ENCODE measurements at places on chromosomes 1 and 21. TPM values are rescaled to one million over a fixed set of nuclear protein-coding genes. Genes with fewer than 3 reads are reported as not detected.

OXCT2 gene
- total RNA-seq = 6.3 TPM

AADACL4 gene
- not detected for total RNA-seq

PLEKHA6 gene
- total RNA-seq = 91.6 TPM

VPS72 gene
- 23.6 TPM for total RNA-seq

GRIK3 gene
- 0.18 TPM for total RNA-seq

ASAP3 gene
- 33.5 TPM for total RNA-seq

HMGCS2 gene
- total RNA-seq = 10.9 TPM

CAPN9 gene
- 23.7 TPM for total RNA-seq

CGN gene
- 154 TPM for total RNA-seq

IL23R gene
- not detected for total RNA-seq

DNA sequence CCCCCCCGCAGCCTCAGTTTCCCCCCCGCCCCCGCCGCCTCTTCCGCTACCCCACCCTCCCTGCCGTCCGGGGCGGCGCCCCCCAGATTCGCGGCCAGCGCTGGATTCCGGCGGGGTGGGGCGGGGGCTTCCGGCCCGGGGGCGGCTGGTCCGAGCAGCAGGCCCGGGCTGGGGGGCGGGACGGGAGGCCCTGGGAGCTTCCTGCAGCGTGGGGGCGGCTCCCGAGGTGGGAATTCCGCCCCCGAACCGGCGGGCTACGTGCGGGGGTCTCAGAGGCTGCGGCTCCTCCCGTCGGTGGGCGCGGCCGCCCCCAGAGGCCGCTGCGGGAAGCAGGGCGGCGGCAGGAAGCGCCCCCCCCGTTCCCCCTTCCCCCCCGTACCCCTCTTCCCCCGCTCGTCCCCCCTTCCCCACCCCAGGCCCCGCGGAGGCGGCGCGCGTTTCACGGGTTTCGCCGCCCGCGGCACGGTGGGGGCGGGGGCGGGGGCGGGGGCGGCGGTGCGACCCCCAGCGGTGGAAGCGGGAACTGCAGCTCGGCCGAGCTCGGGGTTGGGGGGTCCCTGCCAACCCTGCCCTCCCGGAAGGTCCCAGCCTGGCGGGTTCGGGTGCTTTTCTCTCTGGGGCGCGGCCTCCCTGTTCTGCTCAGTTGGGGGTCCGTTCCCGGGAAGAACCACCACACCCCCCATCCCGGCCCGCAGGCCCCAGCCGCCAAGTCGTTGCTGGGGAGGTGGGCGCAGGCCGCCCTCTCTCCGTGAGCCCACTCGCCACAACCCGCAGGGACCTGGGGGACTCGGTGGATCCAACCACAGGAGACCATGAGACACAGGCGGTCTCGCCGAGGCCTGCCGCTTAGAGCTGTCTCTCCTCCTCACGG is 76.3 kb downstream of the MORN1 start:
- DNase-seq = no peak

DNA sequence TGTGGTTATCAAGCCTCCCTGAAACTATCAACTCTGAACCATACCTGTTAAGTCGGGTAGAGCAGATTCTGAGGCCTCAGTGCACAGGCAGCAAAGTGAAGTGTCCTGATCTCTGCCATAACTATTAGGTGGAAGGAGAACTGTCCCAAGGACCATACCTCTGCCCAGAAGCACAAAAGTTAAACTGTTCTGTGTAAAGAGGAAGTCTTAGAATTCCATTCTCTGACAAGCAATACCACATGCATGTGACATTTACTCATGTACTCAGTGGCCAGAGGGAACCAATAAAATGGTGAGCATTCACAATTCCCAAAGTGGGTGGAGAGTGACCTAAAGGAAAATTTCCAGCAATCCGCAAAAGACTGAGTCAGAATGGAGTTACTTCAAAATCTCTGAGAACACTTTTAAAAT is 61.0 kb downstream of the TOR3A start:
- DNase-seq = no peak

DNA sequence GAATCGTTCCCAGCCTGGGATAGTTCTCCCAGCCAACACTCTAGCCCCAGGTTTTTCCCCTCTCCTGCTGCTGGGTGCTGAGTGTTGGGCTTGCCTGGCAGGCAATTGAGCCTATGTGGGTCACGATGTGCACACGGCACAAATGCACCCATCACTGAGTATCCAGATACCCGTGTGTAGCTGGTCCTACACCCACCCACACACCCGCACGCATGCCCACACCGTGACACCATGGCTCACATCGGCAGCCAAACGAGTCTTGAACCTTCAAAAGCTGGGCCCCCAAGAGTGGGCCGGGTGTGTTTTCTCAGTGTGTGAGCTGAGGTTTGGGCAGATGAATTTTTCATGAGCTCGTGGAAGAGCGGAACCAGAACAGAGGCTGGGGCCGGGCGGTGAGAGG is 188.5 kb downstream of the GRIK3 start:
- no peak for DNase-seq

- DNase-seq = no peak
Measured at GRCh38 chr1:30758785-30759380, 1.3 kb upstream of the LAPTM5 start.

GRCh38 chr21:38352536-38353219 is 95.9 kb downstream of the KCNJ15 start:
- no peak for DNase-seq

DNA sequence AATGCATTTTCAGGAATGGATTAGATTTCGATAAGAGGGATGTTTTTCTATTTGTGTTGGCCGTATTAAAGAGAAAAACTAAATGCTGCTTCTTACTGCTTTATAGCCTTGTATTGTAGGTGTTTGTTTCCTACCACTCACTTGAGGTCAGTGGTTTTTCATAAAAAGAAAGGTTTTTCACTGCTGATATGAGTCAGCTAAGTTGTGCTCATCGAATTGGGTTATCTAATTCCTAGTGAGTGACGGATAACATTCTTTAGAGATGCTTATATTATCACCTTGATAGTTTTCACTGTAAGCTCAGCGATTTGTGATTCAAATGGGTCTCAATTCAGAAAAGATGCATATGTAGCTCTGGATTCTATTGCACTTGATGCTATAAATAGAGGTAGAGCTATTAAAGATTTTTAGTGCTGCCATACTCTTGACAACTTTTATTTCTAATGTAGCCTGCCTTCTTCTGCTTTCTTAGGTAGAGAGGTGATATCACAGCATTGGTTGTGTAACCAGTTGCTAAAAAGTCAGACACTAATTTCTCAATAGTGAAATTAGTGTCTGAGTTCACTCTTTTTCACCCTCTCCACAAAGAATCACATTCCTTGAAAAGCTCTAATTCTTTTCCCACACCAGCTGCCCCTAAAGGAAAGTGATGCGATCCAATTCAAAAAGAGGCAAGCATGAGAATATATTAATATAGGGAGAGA is 180.0 kb downstream of the RASAL2 start:
- DNase-seq = no peak

- no peak for DNase-seq
Measured at GRCh38 chr1:205701891-205702290, 21.6 kb upstream of the SLC45A3 start.

GRCh38 chr1:4627353-4627752 is 27.1 kb upstream of the AJAP1 start:
- no peak for DNase-seq

DNA sequence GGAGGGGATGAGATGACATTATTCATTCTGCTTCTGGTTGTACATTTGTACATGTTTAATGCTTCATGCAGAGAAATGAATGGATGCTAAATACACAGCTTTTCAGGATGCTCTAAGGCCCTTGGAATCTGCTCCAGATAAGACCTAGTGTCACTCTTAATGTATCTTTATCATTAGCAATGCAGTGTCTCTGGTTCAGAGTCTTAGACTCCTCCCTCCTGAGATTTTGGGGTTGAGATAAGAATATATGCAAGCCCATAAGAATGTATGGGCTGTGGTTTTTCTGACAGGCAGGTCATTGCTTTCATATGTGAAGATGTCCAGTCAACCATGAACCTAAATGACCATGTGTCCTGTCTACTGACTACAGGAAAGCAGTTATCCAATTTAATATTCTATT is 415.5 kb downstream of the RPS6KC1 start:
- no peak for DNase-seq

DNA sequence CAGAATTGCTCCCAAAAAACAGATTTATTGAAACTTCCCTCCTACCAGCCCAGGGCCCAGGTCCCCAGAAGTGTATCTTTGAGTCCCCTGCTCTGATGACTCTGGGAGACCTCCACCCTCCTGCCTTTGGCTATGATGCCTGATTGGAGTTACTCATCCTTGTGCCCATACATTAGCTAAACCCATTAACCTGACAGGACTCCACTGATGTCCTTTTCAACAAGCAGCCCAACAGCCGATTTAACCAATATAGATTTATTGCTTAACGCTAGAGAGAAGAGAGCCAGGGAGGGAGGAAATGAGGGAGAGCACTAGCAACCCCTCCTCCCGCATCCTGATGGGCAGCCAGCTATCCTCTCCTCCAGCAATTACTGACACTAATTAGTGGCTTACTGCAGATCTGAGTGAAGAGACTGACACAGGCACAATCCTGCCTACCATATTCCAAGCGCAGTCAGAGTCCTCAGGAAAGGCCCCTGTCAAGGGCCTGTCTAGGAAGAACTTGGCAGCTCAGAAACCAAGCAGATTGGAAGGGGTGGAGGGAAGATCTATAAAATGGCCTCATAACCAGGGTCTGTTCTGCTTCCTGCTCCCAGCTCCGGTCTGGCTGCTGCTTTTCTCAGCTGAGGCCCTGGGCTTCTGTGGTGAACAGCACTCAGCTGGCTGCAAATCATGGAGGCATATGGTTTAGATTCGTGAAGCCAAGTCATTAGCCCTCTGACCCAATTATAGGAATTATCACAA is 484.5 kb upstream of the DAB1 start:
- no peak for DNase-seq

DNA sequence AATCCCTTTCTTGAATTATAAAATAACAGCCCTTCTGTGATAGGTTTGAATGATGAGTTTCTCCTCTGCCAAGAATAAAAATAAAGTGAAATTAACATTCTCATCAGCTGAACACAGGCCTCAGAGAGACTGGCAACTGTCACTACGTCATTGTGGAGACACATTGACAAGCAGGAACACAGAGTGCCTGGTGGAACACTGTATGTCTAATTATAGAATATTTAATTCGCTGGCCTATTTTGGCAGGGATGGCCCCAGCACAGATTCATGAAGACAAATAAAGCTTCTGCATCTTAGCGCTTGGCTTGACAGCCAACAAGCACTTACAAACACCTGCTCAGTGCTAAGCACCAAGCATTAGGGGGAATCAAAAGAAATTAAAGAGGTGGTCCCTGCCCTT is 52.0 kb upstream of the SMYD2 start:
- DNase-seq = no peak

DNA sequence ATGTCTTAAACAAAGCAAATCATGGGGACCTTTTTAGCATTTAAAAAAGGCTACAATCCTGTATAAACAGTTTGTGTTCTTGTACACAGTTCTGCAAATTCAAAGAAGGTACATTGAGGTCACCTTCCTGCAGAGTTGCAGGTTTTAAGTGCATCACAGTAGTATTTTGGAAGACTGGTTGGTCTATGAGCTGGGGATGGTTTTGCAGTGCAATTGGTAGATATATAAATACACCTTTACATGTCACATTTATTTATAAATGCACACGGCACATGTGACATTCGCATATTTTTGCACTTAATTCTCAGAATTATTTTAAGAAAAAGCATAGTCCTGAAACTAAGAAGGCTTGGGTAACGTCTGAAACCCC is 599 bp upstream of the ITPKB start:
- DNase-seq = no peak

Measured in Peyer's patch (tissue), 4 donors.